Iris pigment epithelial cell (primary cell): ENCODE measurements at places on chromosomes 11 and 22.

DNA sequence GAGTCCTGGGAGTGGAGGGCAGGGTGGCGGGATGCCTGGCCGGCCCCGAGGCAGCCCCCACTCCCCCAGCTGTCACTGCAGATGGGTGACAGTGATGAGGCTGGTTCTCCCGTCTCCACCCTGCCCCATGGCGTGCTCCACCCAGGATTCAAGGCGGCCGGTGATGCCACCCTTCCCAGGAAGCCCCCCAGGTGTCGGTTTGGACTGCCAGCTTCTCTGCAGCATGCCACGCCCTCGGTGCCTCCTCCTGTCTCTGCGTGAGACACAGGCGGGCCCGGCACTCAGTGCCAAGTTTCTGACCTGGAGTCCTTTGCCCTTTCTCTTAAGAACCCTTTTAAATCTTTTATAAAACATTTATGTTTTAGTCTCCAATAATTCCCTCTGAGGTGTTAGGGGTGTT, 71.5 kb downstream of the MPPED1 start:
- no peak for DNase-seq

DNA sequence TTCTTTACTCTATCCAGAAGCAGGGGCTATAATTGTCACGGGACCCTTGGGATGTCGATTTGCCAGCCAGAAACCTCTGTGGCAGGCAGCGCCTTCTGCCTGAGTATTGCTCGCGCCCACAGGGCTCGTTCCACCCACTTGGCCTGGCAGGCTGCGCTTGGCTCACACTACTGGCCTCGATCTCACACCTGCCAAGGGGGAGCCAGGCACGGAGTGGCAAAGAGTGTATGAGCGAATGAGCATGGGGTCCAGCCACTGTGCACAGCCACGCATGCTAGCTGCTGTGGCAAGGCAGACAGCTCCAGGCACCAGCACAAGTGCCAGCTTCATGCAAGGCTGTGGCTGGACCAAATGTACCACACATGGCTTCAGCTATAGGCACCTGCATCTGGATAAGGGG, 599.8 kb downstream of the DLG2 start:
- no peak for DNase-seq

GRCh38 chr11:123129920-123130319, 65.1 kb downstream of the CLMP start:
- peak; percentile 77 for DNase-seq

DNA sequence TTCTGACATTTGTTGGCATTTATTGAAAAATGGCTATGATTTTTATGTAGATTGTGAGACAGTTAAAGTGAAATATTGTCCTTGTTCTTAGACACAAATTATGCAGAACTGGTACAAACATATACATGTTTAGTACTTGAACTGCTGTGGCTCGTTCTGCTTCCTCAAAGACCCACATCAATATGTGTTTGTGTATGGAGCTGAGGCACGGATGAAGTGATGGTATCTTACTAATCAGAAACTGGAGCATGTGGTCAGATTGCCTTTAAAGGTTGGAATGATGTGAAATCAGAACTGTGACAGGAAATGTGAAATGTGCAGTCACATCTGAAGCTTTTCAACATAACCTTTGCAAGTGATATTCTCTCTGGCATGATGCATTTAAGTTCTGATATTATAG, 130.4 kb downstream of the NAV2 start:
- no peak for DNase-seq

DNA sequence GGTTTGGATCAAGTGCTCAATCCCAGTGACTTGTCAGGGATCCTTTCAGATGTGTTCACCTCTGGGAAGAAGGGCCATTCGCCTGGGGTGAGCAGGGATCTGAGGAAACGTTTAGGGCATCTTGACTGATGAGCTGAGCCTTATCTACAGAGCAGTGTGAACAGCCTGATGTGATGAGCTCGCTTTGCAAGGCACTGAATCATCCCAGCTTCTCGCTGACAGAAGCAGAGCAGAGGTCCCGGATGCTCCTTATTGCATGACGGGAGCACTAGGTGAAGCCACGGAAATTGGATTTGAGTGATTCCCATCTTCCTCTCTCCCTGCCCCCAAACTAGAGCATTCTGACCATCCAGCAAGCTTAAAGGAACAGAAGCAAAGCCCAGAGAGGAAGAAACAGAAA, 46.5 kb downstream of the SEZ6L start:
- DNase-seq, result no peak

- DNase-seq, result no peak
These were observed 15.2 kb upstream of the FUT4 start for GRCh38 chr11:94528551-94528950.

GRCh38 chr11:72146625-72147024, 11.1 kb downstream of the FOLR3 start:
- DNase-seq, result no peak

DNA sequence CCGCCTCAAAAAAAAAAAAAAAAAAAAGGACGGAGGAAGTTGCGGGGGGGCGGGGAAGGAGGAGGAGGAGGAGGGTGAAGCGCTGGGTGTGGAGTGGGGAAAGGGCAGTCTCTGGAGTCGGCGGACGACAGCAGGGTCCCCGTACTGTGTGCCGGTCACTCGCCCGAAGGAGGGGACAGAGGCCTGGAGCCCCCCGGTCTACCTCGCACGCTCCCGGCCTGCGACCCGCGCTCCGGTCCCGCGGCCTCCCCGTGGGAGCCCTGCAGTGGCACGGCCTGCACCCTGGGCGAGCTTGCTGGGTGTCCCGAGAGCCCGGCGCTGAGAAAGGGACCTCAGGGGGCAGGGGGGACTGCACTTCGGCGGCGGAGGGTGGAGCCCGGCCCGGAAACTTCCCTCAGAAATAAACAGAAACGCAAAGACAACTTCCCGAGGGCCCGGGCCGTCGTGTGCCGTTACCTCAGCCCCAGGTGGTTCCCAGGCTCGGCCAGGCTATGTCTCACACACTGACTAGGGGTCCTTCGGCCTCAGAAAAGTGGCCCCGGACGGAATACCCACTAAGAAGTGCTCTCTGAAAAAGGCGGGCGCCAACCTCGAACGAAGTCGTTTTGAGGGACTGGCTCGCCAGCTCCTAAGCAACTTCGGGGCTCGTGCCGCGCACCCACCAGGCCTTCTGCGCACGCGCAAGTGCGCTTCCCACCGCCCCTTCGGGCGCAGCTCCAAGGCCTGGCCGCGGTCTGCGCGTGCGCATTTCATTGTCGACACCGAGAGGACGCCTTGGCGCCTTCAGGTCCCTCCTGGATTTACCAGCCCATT, at the start of gene MAJIN:
Gene MAJIN (minus strand): TSS at position 688 of the 813 bp plus-strand sequence. CDS start 12,703 bp downstream, outside the sequence.
- peak; percentile 54 for DNase-seq

DNA sequence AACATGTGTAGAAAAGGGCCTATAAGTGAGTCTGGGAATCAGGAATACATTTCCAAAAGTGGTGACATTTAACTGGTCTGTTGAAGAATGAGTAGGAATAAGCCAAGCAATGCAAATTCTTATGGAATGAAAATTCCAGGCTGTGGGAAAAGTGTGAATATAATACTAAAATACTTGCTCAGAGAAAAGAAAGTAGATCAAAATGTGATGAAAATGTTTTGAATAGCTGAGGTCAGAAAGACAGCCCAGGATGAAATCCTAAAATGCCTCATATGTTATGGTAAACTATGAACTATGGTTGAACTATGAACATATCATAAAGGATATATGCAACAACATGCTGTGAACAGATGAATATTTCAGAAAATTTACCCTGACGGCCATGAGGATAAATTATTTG, 688.3 kb upstream of the FAT3 start:
- DNase-seq, result no peak

GRCh38 chr11:4539603-4540219, 5.3 kb upstream of the OR52M1 start:
- DNase-seq, result peak; percentile 28

DNA sequence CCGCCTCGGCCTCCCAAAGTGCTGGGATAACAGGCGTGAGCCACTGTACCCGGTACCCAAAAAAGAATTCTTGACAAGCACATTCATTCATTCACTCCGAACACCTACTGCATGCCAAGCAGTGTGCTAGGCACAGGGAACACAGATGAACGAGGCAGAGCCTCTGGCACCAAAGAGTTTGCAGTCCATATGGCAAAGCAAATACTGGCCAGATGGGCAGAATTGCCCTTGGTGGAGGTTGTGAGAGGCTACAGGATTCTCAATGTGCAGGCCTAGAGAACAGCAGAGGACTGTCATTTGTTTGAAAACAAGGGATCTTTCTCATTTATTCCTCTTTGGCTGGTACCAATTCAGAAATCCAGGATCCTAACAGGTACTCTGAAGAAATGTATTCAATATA, 27.5 kb upstream of the MTCH2 start:
- no peak for DNase-seq

DNA sequence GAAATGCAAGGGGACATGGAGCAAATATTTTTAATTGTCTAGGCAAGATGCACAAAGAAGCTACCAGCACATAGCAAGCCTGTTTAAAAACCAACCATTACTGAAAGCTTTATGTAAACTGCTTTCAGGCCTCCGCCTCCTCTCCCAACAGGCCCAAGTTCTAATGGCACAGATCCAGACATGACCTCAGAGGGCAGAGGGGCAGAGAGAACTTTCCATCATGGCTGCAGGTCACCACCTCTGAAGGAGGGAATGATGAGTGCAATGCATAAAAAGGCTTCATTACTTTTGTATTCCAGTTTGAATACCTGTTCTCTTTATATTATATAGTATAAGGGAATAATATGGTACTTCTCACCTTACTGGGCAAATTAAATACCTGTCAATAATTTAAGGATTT, 15.2 kb downstream of the DDX17 start:
- peak; percentile 87 for DNase-seq

GRCh38 chr11:70072461-70072860, 5.7 kb upstream of the ANO1 start:
- no peak for DNase-seq

- DNase-seq, result no peak
These were observed 1497.0 kb upstream of the TENM4 start for GRCh38 chr11:80937842-80938241.

DNA sequence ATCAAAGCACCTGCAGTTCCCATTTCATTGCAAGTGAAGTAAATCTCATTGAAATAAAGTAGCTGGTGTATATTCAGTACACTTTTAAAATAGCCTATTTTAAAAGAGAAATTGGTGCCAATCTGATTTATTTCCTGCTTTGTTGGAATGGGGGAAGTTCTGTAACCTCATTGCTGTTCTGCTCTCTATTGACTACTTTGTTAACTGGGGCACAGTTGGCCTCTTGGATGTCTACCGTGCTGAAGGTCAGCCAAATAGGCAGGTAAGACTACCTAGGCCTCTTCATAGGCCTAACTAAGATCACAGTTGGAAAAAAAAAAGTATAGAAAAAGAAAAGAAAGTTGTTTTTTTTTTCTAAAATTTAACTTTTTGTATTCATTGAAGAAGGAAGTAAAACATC, 9.2 kb downstream of the CTNND1 start:
- no peak for DNase-seq

GRCh38 chr11:16043617-16044016, 312.7 kb downstream of the SOX6 start:
- no peak for DNase-seq

GRCh38 chr22:45202333-45203149, 38.2 kb downstream of the KIAA0930 start:
- DNase-seq, result no peak

GRCh38 chr11:66146074-66146473, 76.0 kb downstream of the PACS1 start:
- DNase-seq, result no peak
